Putamen (tissue), 1 donor: ENCODE measurements at places on chromosomes 7 and 10.

DNA sequence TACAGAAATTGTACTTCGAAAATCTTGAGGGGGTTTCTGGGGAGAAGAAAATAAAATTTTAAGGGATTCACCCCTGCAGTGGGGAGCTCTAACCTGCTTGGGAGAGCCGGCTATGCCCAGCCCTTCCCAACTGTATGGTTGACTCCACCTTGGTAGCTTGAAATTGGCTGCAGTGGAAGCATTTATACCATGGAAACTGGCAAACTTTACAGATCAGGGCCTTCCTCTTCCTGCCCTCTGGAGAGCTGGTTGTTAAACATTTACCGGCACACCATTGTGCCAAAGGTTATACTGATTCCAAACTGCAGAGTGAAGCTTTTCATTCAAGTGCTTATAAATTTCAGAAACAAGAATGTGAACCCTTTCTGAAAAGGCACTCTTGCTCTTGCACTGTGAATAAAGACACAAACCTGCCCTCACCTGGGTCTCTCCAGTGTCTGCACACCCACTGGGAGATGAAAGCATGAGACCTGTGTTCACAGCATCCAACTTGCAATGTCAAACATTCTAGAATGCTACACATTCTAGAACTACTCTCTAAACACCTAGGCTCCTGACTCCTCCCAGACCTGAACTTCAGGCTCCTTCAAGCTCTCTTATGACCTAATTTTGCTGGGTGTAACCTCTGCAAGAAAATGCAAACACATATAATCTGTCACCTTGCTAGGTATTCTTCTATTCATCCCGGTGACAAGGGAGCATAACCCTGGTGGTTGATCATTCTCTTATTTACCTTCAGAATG is 44.7 kb downstream of the ABLIM1 start:
- DNase-seq, result no peak

DNA sequence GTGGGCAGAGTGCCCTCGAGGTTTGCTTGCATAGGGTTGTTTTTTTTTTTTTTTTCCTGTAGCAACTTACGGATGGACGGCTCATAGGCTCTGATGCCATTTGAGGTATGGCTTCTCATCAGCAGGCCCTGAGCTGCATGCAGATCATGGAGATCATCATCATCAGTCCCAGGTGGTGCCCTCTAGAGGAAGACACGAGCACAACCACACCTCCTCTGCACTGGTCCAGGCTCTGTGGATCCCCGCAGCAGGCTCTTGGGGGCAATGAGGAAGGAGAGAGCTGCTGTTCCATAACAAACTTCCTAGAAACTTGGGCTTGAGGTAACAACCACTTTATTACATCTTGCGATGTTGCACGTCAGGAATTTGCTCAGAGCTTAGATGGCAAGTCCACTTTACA is 132.7 kb upstream of the CXCL12 start:
- no peak for DNase-seq

DNA sequence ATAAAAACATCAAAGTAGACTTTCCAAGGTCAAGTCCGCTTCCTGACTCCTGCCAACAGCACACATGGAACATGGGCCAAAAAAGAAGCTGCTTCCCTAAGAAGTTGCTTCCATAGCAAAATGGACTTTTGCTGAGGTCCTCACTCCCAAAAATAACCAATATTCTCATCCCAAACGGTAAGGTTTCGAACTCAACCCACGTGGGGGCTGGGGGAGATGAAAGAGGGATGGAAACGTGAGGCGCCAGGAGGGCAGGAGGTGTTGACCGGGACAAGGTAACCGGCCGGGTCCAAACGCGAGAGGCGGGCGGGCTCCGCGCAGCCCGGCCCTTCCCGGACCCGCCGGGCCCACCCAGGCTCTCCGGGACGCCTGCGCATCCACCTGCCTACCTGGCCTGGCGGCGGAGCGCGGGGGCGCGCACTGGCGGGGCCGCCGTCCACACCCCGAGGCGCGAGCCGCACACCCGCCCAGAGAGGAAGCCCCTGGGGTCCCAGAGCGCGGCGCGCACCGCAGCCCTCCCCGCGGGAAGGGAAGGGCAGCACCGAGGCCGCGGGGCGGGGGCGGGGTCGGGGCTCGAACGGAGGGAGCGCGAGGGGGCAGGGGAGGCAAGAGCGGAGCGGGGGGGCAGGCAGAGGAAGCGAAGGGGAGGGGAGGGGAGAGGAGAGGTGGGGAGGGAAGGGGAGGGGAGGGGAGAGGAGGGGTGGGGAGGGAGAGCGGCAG is 742 bp downstream of the LMBR1 start:
- DNase-seq, result peak; percentile 19

DNA sequence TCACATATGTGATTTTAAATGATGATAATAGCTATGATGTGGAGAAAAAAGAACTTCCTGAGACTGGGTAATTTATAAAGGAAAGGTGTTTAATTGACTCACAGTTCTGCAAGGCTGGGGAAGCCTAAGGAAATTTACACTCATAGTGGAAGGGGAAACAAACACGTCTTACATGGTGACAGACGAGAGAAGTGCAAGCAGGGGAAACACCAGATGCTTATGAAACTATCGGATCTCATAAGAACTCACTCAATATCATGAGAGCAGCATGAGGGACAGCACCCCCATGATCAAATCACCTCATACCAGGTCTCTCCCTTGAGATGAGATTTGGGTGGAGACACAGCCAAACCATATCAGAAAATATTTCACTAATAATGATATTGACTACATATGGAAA is 4.1 kb upstream of the LIPN start:
- no peak for DNase-seq

DNA sequence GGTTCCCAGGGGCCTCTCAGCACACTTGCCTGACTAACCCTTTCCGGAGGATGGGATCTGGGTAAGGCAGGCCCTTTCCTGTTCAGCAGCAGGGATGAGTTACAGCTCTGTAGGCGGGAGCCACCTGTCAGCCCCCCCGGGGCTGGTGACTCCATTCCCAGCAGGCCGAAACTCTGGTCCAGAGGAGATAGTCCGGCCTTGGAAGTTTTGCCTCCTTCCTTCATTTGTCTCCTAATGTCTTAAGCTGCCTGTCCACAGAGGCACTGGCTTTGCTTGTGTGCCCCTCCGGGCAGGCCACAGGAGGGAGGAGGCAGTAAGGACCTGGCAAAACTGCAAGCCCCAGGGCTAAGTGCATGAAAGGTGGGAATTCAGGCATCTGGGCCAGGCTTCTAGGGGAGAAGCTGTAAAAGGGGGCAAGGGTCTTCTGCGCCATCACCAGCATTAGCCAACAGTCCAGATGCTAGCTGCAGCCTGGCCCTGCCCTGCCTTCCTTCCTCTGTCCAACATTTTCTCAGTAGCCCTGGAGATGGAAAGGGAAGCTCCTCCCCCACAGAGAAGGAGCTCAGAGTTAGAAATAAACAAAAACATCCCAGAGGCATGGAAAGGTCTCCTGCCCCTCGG is 1.2 kb downstream of the ADIRF start:
- DNase-seq, result no peak

DNA sequence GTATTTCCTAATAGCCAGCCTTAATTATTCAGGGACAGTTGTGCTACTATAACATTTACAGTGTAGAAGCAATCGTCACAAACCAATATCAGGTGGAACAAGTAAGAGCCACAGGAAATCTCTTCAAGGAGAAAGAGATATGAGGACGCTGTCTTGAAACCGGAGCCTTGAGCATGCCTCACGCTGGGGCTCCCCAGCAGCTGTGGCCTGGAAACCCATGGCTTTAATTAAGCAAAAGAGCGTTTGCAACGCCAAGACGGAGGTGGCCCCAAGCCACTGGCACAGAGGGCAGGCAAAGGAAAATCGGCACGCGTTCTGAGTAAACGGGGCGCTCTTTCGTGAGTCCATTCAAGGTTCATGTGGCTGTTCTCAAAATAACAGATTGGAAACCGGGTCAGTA is 84.4 kb downstream of the C10orf90 start:
- no peak for DNase-seq

DNA sequence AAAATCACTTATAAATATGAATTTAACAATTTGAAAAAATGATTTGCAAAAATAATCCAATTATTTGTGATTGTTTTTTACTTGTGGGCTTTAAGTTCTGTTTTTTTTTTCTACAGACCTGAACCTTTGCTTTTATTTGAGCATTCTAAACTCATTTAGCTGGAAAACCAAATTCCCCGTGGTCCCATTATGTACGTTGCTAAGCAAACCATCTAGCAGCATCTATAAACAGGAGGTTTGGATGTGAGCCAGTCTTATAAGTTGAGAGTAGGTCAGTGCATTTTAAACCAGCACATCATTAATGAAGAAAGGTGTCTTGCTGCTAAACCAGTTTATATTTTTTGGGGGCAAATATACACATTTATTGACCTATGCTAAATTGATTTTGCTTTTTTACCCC is 77.3 kb downstream of the LRRN3 start:
- DNase-seq, result no peak

DNA sequence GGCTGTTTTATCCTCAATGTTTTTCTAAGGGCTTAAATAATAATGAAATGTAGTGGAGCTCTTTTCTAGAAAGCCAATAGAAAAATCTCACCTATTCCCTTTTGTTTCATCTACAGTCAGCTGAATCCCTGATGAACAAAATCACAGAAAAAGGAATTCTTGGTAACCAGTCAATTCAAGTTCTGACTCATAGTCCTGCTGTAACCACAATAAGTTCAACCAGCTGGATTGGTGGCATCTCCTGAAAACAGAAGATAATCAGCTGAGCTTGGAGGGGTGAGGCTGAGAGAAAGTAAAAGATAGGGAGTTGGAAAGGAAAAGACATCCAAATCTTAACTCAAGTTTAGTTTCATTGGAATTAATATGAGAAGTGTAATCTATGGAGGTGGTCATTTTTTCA is 772.1 kb downstream of the CCSER2 start:
- no peak for DNase-seq

DNA sequence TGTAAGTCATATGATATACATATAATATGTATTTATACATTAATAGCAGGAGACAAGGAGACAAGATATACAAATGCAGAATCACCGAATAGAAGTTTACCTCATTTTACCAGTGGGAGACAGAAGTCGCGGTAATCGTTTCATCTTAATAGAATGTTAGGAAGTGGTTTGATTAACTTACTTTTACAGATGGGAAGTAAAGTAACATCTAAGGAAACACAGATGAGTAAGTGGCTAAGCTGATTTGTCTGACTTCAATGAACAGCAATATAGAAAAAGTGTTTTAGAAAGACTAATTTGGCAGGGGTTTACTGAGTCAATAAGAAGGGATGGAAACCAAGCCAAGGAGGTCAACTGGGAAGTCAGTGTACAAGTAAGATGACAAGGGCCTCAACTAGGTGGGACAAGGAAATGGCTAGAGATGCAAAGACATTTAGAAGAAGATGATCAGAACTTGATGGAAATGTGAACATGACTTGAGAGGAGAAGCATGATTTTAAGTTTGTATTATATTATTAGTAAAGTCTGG is 36.2 kb upstream of the FAM133B start:
- DNase-seq, result no peak

GRCh38 chr7:39888171-39888853 is 61.7 kb upstream of the CDK13 start:
- DNase-seq, result no peak

- DNase-seq, result no peak
These were observed 382.7 kb downstream of the THSD7A start for GRCh38 chr7:11449316-11449715.

DNA sequence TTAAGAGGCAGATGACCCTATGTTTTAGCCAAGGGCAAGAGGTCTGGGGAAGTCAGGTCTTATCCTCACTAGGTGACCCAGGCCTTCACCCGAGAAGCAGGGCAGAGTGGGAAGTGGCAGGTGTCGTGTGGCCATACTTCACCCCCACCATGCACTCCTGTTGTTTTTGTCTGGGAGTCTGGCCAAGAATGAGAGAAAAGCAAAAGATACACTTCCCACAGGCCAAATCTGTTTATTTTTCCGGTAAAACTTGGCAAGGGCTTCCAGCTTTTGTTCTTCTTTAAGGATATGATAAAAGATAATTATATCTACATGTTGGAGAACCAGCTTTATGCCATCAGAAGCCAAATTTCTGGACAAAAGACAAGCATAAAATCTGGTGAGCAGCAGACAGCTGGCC is 137.4 kb upstream of the CDC14C start:
- DNase-seq, result no peak

- DNase-seq, result no peak
These were observed 27.3 kb upstream of the CYP3A5 start for GRCh38 chr7:99707096-99707495.

GRCh38 chr7:52712938-52713337 is 322.5 kb upstream of the POM121L12 start:
- DNase-seq, result no peak

DNA sequence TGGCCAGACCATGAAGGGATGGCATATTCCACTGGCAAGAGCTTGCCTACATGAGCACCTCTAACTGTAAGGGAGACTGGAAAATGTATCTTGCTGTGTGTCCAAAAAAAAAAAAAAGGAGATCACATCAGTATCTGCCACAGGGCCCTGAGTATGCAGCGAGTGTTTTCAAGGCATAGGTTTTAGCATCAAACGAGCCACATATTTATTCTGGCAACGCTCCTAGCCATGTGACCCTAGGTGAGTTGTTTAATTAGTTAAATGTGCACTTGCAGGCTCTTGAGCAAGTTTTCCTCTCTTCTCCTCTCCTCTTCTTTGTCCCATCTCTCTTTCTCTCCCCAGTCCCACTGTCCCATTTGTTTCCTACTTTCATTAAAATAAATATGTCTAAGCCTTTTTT is 428.7 kb upstream of the AKR1E2 start:
- no peak for DNase-seq

- DNase-seq, result peak; percentile 74
These were observed 166.1 kb downstream of the ST7 start for GRCh38 chr7:117119192-117119924.

- DNase-seq, result no peak
These were observed 6.6 kb downstream of the EMX2 start for GRCh38 chr10:117549100-117549585.

DNA sequence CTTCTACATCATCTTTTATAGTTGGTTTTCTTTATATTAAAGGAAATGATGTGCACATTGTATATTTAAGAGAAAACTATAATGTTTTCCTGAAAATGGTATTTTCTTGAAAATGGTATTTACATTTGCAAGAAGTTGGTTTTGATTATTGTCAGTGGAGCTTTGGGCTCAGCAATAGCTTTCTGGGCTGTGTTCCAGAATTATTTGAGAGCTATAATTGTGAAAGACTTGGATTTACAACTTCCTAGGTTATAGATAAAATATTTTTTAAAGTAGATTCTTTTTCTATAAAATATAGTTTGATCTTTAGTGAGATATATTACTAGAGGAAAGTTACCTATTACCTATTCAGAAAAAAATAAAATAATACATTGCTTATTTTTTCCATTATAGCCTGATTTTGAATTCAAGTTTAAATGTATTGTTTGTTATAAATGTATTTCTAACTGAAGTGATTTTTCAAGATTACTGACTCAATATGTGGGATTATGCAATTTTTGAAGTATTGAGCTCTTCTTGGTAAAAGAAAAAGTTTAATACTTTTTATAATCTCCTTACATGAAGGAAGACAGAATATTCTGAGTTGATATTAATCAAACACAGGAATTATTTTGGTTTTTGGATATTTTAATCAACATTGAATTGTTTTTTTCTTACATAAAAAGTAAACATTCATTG is 20.2 kb downstream of the GNAI1 start:
- DNase-seq, result no peak

GRCh38 chr7:55335786-55336185 is 29.4 kb upstream of the LANCL2 start:
- no peak for DNase-seq

- DNase-seq, result no peak
These were observed 43.7 kb downstream of the JAZF1 start for GRCh38 chr7:28136885-28137284.

GRCh38 chr7:29815181-29816105 is 9.1 kb downstream of the WIPF3 start:
- no peak for DNase-seq

GRCh38 chr7:158805937-158806336 is 23.4 kb downstream of the ESYT2 start:
- no peak for DNase-seq

- peak; percentile 1 for DNase-seq
These were observed 191.5 kb downstream of the PHTF2 start for GRCh38 chr7:77989981-77990566.
